Activated CD4-positive, alpha-beta T cell treated with anti-CD3 and anti-CD28 coated beads, Interleukin-2, amount 10 ng/mL, durations not matched to agents 24 days and 14 days (primary cell): ENCODE measurements at places on chromosomes 6 and 20. TPM values are rescaled to one million over a fixed set of nuclear protein-coding genes. Genes with fewer than 3 reads are reported as not detected.
A peak's percentile ranks its signal among the peaks of the same experiment; 100 is the strongest.

The LATS1 gene
- total RNA-seq = 31.8 and 33.7 TPM in 2 replicates

The ZKSCAN3 gene
- 2.7 and 2.9 TPM in 2 replicates for total RNA-seq

DNA sequence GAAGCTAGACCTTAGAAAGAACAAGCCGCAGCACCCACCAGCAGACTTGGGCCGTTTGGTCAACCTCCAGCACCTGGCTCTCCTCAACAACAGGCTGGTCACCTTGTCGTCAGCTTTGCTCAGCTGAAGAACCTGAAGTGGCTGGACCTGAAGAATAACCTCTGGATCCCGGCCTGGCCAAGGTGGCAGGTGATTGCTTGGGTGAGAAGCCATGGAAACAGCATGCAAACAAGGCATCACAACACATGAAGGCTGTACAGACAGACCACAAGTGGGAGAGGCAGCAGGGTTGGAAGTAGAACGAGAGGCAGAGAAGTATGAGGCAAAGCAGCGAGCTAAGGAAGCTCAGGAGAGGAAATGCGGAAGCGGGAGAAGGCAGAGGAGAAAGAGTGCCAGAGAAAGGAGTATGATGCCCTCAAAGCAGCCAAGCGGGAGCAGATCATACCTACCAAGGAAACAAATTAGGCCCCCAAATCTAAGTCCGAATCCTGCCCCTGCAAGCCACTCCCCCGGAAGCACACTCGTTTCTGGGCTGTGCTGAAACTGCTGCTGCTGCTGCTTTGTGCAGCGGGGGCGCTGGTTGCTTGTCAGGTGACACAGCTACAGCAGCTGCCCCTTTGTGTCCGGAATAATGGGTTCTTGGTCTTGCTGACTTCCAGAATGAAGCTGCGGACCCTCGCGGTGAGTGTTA lies 121.6 kb upstream of the LGSN start:
- H3K36me3 ChIP-seq = no peaks in the 10 kb centered on the region
- peaks cover 3% of the 10 kb centered on the region for H3K4me1 ChIP-seq
- no peaks in the 10 kb centered on the region for H3K27me3 ChIP-seq
- DNase-seq = no peak

GRCh38 chr20:15767586-15767985 lies 805.7 kb downstream of the KIF16B start:
- H3K4me3 ChIP-seq = no peak overlapping the region
- DNase-seq = no peak
- H3K27ac ChIP-seq = no peak overlapping the region
- no peaks in the 10 kb centered on the region for H3K36me3 ChIP-seq

DNA sequence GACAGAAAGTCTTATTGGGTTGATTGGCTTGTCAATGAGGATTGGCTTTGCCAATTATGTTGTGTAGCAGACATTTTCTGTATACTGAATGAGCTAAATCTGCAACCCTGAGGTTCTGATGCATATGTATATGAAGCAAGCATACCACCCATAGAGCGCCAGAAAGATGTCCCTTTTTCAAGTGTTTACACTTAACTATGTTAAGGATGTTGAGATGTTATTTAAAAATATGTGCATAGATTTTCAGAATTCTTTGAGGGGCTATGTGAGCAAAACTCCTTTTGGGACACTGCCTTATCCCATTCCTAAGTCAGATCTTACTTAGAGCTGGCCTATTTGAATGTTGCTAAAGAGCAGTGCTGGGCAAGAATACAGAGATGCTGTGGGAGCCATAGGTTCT lies 1.9 kb downstream of the AIG1 start:
- H3K4me1 ChIP-seq = peaks cover 23% of the 10 kb centered on the region
- H3K36me3 ChIP-seq = no peaks in the 10 kb centered on the region
- H3K27ac ChIP-seq = no peak overlapping the region
- no peak overlapping the region for H3K4me3 ChIP-seq
- no peaks in the 10 kb centered on the region for H3K27me3 ChIP-seq

- H3K4me1 ChIP-seq = no peaks in the 10 kb centered on the region
- peaks cover 1% of the 10 kb centered on the region for H3K27me3 ChIP-seq
- no peak for DNase-seq
- no peak overlapping the region for H3K4me3 ChIP-seq
- no peaks in the 10 kb centered on the region for H3K36me3 ChIP-seq
- H3K27ac ChIP-seq = no peak overlapping the region
Observed at GRCh38 chr20:49210101-49210756, 9.0 kb upstream of the DDX27 start.

GRCh38 chr20:16904751-16905150 lies 156.6 kb downstream of the OTOR start:
- no peaks in the 10 kb centered on the region for H3K27me3 ChIP-seq
- no peak for DNase-seq
- H3K36me3 ChIP-seq = no peaks in the 10 kb centered on the region
- no peaks in the 10 kb centered on the region for H3K4me1 ChIP-seq

DNA sequence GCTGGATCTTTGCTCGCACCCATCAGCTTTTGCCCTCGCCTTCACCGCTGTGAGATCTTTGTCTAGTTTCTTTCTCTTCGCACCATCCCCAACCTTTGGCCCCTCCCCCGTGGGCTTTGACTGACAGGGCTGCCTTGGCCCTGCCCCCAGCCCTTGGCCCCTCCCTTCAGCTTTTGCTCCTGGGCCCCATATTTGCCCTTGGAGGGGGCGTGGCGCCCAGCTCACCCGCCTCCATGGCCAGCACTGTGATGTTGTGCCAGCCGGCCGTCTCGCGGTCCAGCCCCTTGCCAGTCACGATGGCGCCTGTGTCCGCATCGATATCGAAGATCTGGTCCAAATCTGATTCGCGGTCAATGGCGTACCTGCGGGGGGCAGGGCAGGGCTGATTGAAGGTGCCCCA lies 81.1 kb downstream of the CD40 start:
- H3K4me1 ChIP-seq = no peaks in the 10 kb centered on the region
- H3K27me3 ChIP-seq = peaks cover 32% of the 10 kb centered on the region
- no peak overlapping the region for H3K4me3 ChIP-seq
- DNase-seq = peak; percentile 66
- H3K36me3 ChIP-seq = no peaks in the 10 kb centered on the region

- no peak overlapping the region for H3K27ac ChIP-seq
- no peaks in the 10 kb centered on the region for H3K4me1 ChIP-seq
- no peaks in the 10 kb centered on the region for H3K27me3 ChIP-seq
- no peak overlapping the region for H3K4me3 ChIP-seq
Observed at GRCh38 chr6:84453499-84453898, 226.1 kb upstream of the CEP162 start.
